ENCODE measurements at places on chromosomes 11 and 22.

- DNase-seq, result no peak
These were observed 744 bp downstream of the PACSIN3 start for GRCh38 chr11:47185305-47186075.

GRCh38 chr11:78708388-78708787, 133.7 kb upstream of the NARS2 start:
- DNase-seq, result no peak

- DNase-seq, result no peak
These were observed 5.4 kb downstream of the RBM4 start for GRCh38 chr11:66643745-66644437.

- DNase-seq, result no peak
These were observed at the start of gene OR51V1 for GRCh38 chr11:5200582-5200981. OR51V1 (minus strand) TSS chr11:5200682; CDS start chr11:5200682, 0 bp downstream.

- DNase-seq, result no peak
These were observed 16.3 kb upstream of the TMEM41B start for GRCh38 chr11:9330387-9331384.

GRCh38 chr22:46061124-46061500, 84.2 kb upstream of the WNT7B start:
- no peak for DNase-seq

DNA sequence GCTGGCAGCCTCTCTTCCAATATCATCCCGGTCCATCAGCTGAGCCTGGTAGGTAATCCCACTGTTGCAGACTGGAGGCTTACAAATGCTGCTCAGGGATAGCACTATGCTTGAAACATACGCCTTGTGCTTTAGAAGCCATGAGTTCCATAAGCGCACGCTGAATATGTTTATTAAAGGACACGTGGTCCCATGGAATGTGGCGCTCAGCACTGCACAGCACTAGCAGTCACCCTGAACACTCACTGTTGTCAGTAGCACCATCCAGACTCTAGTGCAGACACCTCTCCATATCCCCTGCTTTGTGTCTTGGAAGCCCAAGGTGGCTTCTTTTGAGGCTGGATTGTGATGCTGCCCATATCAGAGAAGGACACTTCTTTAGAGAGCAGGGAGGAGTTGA, 120.9 kb downstream of the MAML2 start:
- no peak for DNase-seq

DNA sequence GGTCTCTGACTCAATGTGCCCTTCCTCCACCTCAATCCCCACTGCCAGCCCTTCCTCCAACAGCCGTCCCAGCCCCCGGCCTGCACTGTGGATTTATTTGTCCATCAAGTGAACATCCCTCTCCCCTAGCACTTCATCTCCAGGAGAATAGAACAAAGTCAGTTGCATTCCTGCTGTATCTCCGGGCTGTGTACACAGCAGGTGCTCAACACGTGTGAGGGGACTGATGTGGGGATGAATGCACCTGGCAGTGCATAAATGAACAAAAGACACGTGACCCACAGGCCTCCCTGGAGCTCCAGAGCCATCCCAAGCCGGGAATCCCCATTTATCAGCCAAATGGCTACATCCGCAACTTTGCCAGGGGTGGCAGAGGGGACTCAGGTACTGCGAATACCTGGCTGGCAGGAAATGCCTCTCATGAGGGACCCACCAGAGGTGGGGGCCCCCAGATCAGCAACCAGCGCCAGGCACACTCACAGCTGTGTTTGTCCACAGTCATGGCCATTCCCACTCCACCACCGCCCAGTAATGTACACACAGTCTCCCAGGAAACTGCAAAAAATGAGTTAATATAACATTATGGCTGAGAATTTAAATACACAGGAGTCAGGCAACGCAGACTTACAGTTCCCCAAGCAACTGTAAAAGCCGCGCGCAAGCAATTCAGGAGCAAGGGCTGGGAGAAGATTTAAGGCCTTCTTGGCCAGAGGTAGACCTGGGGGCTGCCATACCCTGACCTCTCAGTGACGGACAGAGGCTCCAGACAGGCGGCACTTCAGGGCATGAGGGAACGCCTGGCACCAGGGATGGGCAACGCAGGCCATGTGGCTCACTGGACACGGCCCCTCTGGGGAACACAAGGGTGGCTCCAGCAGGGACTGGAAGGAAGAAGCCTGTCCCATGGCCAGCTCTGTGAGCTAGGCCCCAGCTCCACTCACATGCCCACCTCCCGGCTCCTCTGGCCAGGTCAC, 50.3 kb upstream of the TCF20 start:
- DNase-seq, result no peak

GRCh38 chr22:33874206-33874605, 46.1 kb downstream of the LARGE1 start:
- no peak for DNase-seq

Measured in cortex of kidney (tissue), 1 donor.